ENCODE measurements at places on chromosomes 4 and X.

DNA sequence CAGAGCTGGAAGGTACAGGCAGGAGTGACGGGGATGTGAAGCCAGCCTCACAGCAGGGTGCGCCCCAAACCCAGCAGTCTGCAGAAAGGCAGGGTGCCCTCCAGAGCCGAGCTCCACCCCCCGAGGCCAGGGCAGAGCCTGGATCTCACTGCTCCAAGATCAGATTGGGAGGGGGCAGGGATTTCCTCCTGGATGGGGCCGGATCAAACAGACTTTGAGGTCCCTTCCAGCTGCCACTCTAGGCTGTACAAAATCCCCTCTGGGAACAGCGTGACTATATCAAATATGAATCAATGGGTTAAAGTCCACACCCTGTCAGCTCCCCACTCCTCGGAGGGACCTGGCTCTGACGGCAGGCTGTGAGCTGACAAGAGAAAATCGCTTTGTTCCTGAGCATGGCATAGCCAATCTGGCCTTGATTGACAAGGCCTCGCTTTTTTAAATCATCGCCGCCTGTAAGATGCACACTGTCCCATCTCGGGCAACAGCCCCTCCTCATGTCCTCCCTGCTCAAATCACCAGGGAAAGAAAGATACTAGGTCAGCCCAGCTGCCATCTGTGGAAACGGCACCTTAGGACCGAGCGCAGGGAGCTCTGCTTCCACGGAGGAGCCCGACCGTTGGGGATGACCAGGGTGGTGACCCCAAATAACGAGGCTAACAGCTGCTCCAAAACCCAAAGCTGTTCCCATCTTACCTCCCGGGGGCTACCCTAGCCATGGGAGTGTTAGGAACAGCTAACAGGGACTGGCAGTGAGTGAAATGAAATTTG is 39.9 kb downstream of the PSAPL1 start:
- DNase-seq = no peak

DNA sequence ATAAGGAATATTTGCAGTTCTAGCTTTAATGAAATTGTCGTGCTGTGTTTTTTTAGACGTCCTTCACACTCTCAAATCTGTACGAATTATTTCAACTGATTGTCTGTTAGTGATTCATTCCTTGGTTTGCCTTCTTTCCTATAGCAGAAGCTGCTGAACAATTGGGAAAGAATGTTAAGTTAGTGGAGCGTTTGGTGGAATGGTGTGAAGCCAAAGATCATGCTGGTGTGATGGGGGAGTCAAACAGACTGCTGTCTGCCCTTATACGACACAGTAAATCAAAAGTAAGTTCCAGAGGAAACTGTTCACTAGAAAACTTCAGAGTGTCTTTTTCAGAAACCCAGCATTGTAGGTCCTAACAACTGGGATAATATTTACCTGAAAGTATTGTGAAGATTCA is 159.9 kb downstream of the RAP1GDS1 start:
- no peak for DNase-seq

GRCh38 chr4:80144676-80145470 is 52.4 kb upstream of the PRDM8 start:
- DNase-seq = no peak

DNA sequence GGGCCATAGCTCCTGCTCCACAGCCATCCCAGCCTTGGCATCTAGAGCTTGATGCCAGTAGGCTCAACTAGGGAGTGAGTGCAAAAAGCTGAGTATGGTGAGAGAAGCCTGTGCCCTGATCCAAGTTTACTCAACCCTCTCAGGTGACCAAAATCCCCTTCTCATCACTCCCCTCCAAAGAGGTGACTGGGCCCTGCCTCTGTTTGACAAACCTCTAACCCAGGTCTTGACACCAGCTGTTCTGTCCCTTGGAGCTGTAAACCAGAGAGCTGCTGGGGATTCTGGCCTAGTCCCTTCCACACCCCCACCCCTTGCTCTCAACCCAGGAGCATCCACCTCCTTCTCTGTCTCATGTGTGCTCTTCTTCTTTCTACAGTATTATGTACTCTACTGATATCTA is 73.5 kb downstream of the MSN start:
- DNase-seq = no peak

All from stimulated activated CD8-positive, alpha-beta memory T cell treated with anti-CD3 and anti-CD28 coated beads, Interleukin-2, amount 100 ng/mL, for 1 hour (primary cell).